ENCODE measurements at places on chromosomes 11 and 22. TPM values are rescaled to one million over a fixed set of nuclear protein-coding genes. Genes with fewer than 3 reads are reported as not detected.
A peak's percentile ranks its signal among the peaks of the same experiment; 100 is the strongest.

- no peaks in the 10 kb centered on the region for H3K36me3 ChIP-seq
- no peak overlapping the region for H3K27ac ChIP-seq
- no peak overlapping the region for H3K4me3 ChIP-seq
- no peaks in the 10 kb centered on the region for H3K27me3 ChIP-seq
- H3K4me1 ChIP-seq = no peaks in the 10 kb centered on the region
- DNase-seq = no peak
Observed at GRCh38 chr22:48485149-48486133, 1342.2 kb downstream of the BRD1 start.

DNA sequence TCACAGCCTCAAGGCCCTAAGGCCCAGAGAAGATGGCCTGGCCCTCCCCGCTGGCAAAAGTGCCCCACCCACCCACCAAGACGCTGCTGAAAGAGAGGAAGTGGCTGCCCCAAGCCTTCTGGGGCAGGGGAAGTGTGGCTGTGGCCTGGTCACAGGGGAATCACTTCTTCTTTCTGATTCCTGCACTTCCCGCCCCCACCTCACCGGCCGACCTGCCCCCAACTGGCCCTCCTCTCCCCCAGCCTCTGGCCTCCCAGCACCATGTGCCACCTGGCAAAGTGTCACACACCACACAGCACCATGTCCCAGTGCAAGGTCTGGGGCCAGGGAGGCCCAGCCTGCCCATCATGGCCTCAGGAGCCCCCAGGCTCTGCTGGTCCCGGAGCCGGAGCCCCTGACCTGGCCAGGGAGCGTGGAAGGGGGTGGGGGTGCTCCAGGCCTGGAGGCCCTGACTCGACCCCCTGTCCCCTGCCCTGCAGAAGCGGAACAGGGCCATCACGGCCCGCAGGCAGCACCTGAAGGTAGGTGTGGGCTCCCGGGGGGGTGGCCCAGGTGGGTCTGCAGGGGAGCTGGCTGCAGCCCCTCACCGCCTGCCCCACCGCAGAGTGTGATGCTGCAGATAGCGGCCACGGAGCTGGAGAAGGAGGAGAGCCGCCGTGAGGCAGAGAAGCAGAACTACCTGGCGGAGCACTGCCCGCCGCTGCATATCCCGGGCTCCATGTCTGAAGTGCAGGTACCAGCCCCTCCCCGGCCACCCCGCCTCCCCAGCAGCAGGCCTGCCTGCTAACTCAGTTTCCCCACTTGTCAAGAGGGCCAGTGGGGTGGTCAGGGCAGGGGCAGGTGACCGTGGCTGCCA is 1.4 kb downstream of the TNNI2 start:
- H3K36me3 ChIP-seq = no peaks in the 10 kb centered on the region
- H3K27me3 ChIP-seq = no peaks in the 10 kb centered on the region
- no peak overlapping the region for H3K27ac ChIP-seq
- peak overlapping the region; percentile 16 for H3K4me3 ChIP-seq
- DNase-seq = no peak

The RIMBP3B gene
- not detected for total RNA-seq

The CBLIF gene
- total RNA-seq = not detected

Data from GM12878 (cell line).